Activated CD4-positive, alpha-beta T cell treated with anti-CD3 and anti-CD28 coated beads for 48 hours (primary cell): ENCODE measurements at places on chromosomes 4 and X.

DNA sequence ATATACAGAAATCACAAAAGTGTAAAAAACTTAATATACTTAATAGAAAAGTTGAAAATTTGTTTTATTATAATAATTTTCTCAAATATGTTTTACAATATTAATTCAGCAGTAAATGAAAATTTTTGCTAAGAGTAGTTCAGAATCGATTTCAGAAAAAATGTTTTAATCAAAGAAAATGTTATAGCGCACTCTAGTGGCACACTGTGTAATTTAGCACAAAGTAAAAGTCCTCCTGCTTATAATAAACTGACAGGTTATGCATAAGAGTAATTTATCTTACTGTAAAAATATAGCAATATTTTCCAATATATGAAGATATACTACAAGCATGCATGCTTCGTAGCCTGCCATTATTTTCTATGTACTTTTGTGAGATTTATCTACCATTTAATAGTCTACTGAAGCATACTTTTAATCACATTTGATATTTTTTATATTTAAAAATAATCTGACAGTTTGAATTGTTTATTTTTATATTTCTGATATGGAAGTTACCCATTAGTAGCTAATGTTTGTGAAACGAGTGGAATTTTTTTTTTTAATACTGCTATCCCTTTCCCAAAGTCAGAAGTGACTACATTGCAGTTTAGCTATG, 217.9 kb upstream of the KLHL4 start:
- DNase-seq, result no peak

- no peak for DNase-seq
These were observed 472.7 kb downstream of the IDS start for GRCh38 chrX:149032449-149032848.

DNA sequence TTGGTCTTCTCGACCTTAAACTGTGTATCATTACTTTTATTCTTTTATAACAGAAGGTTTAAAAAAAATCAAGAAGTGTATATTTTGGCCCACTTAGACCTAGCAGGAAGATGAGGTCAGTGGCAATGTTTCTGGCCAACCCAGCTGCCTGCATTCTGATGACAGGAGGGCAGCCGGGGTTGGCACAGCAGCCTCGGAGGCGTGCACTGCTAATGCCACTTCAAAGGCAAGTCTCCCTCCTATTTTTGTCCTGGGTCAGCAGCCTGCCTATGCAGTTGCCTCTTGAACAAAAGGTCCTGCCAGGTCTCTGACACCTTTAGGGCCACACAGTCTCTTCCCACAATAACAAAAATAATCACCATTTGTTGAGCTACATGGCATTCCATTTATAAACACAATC, 89.4 kb upstream of the MYOZ2 start:
- DNase-seq, result no peak

DNA sequence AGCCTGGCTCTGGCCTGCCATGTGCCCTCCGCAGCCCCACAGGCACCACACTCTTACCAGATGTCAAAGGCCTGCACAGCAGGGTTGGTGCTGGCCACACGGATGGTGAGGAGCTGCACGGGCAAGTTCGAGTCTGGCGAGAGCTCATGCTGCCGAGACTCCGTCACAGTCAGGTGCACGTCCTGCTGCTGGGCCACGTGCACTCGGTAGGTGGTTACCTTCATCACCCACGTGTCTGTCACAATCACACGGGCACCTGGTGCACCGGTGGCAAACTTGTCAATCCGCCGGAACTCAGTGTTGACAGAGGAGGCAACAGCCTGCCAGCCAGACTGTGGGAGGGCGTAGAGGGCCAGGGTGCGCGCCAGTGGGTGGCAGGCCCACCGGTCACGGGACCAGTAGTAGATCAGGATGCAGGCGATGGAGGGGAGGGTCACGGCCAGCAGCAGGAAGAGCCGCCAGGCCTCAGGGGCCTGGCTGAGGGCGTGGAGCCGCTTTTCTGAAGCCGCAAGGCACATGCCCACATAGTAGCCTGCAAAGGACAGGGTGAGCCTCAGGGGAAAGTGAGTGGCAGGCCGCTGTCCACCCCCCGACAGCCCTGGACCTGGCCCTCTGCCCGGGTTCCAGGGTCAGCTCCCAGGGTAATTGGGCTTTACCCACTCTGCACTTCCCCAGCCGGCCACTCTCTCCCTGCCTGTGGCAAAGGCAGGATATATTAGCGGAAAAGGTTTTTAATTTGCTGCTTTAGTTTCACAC, 2.9 kb downstream of the TMEM129 start:
- DNase-seq, result no peak

DNA sequence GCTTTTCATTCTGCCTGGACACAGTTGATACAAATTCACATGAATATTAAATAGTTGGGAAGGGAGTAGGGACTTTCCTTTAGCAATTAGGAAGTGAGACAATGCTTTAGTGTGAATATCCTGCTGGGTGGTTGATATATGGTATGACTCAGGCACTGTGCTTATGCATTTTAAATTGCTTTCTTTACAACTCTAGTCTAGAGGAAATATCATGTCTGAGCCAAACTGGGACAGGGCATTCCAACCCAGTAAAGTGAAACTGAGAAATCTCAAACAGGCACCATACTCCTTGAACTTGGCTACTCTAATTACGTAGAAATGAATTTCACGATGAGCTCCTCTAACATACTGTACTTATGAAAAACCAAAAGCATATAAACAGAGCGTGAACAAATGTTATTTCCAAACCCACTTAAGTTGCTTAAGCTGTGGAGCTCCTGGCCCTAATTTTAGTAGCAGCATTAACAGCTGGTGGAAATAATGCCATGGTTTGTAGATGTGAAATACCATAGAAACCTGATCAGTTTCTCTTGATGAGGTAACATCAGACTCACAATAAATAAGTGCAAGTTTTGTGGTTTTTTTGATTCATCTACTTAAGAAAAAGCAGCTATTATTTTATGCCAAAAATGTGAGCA, 242.9 kb upstream of the GK2 start:
- no peak for DNase-seq

GRCh38 chrX:104913348-104913747, 307.1 kb downstream of the TEX13A start:
- no peak for DNase-seq

GRCh38 chr4:4226606-4227438, at the start of gene OTOP1:
OTOP1 (minus strand) TSS chr4:4226929; CDS start chr4:4226864, 65 bp downstream.
- no peak for DNase-seq

- no peak for DNase-seq
These were observed 731.9 kb upstream of the PCDH10 start for GRCh38 chr4:132417220-132417619.

- DNase-seq, result no peak
These were observed 7.4 kb downstream of the BDH2 start for GRCh38 chr4:103092245-103092644.

GRCh38 chr4:158521484-158522088, at the start of gene RXFP1:
RXFP1 (plus strand) TSS chr4:158521882; CDS start chr4:158521977, 95 bp downstream.
- DNase-seq, result no peak

DNA sequence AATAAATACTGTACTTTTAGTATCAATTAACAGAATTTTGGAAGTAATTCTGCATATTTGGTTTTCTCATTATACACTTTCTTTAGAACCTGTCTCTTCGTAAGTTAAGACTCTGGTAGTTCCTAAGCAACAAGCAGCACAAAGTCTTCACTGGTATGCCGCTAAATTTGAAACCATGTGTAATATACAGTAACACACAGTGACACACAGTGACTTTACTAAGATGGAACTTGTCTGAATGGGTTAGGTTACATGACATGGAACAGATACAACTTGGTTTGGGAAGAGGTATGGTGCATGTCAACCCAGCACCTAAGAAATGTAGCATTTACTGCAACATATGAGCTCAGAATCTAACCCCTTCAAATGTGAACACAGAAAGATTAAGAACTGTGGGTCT, 83.5 kb upstream of the PRSS48 start:
- DNase-seq, result no peak

- no peak for DNase-seq
These were observed 19.1 kb upstream of the ABRAXAS1 start for GRCh38 chr4:83503974-83504373.

DNA sequence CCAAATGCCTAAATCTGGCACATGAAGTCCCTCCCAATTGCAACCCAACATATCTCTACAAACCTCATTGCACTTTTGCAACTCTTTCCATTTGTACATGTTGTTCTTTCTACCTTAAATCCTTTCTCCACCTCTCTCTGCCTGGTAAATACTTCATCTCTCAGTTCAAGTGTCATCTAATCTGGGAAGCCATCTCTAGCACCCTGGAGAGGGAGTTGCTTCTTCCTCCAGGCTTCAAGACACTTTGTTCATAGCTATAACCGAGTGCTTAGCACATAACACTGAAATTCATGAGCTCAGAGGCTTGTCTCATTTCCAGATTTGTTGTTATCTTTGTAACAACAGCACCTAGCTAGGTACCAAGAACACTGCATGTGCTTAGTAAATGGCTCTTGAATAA, 114.8 kb upstream of the NAP1L5 start:
- no peak for DNase-seq

DNA sequence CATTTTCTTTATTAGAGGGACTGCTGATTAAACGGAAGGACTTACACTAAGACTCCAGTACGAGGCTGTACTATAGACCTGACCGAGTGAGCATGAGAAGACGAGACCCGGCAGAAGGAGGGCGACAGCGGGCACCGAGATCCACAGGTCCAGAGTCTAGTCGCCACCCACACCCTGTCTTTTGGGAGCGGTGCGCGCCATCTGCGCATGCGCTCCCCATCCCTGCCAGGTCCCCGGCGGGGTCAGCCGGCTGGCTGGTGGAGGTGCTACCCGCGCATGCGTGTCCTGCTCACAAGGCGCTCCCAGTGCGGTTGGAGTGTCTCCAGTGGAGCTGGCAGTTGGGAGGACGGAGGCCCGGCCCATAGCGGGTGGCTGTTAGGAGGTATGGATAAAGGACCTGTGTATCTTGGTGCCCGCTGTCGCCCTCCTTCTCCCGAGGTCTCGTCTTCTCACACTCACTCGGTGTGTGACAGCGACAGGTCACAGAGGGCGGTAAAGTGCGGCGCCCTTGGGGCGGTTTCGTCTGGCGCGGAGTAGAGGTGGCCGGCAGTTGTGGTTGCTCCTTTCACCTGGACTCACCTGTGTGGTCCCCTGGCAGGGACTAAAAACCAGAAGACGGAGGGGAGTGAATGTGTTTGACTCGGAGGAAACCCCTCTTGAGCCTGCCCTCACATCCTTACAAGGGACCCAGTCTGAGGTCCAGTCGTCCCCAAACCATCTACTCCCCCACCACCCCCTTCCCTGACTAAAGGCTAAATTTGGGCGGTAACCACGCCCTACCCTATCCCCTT, 7.6 kb upstream of the HSD17B10 start:
- peak; percentile 79 for DNase-seq

- no peak for DNase-seq
These were observed 351.2 kb downstream of the ARHGAP24 start for GRCh38 chr4:85826060-85826678.

DNA sequence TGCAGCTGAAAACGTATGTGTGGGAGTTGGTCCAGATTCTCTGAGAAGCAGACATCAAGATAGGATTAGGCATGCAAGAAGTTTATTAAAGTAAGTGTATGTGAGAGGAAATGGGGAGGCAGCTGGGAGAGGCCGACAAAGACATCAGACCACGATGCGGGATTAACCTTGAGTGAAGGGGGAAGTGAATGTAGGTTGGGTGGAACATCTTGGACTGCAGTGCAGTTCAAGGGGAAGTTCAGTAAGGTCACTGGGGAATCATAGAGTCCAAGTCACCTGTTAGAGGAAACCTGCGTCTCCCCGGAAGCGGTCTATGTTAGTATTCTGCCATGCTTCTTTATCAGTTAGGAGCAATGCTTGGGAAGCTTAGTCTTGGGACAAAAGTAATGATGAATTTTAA, 22.0 kb downstream of the CXCL8 start:
- no peak for DNase-seq

DNA sequence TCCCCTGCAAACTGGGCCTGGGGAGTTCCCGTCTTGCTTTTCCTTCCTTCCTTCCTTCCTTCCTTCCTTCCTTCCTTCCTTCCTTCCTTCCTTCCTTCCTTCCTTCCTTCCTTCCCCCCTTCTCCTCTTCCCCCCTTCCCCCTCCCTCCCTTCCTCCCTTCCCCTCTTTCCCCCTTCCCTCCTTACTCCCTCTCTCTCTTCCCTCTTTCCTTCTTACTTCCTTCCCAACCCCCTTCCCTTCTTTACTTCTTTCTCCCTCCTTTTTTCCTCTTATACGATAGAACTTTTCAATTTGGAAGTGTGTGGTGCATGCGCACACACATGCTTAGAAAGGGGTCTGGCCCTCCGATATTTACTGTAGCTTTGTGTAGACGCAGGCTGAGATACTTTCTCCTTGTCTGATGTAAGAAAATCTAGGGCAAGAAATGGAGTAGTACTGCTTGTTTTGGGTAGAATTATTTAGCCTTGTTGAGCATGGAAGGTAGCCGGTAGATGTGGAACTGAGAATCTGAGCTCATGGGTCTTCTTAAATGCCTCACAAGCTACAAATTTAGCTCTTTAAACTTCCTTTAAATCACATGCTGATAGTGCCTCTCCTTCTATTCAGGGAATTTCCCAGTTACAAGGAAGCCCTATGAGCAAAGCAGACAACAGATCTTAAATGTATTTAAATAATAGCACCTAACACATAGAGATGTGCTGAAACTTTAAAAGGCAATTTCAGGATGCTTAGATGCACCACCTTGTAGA, 189.6 kb downstream of the GPAT3 start:
- DNase-seq, result no peak

- DNase-seq, result no peak
These were observed 9.4 kb downstream of the FAM53A start for GRCh38 chr4:1674682-1675081.

DNA sequence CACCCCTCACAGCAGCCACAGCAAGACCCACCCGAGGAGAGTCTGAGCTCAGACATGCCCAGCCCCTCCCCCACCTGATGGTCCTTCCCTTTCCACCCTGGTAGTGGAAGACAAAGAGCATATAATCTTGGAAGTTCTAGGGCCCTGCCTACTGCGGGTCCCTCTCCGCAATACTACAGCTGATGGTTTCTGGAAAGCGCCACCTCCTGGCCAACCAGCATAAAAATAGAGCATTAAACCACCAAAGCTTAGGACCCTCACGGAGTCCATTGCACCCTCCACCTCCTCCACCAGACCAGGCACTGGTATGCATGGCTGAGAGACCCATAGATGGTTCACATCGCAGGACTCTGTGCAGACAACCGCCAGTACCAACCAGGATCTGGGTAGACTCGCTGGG, 78.2 kb downstream of the SH3BGRL start:
- no peak for DNase-seq

DNA sequence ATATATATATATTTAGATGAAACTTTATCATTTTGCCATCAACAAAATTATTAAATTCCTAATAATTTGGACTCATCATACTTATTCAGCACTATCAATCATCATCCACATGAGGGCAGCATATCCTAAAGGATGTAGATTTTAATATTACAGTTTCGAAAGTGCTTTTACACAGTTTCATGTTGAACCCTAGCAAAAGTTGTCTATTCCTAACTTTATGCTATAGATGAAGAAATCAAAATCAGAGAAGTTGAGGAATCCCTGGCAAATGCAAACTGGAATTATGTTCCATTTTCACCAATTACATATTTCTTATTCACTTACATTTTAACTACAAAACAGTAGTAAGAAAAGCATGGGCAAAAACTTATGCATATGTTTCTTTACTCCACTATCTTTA, 36.6 kb upstream of the UGT2A1 start:
- DNase-seq, result no peak

GRCh38 chrX:18582910-18583493, 88.9 kb downstream of the RS1 start:
- no peak for DNase-seq
